ENCODE measurements at places on chromosomes 2 and 18.

DNA sequence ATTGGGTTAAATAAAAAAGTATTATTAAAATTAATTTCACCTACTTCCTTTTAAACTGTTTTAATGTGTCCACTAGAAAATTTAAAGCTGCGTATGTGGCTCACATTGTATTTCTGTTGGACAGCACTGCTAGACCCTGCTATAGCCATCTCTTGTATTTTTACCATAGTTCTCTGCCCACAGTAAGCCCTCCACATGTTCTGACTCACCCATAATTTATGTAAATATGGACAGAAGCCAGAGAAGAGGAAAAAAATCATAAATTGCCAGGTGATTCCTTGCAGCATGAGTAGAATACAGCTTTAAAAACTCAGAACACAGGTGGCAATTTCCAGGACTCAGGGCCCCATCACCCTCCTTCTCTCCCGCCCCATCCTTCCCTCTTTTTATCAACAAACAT lies 142.4 kb upstream of the MEX3C start:
- DNase-seq = no peak

DNA sequence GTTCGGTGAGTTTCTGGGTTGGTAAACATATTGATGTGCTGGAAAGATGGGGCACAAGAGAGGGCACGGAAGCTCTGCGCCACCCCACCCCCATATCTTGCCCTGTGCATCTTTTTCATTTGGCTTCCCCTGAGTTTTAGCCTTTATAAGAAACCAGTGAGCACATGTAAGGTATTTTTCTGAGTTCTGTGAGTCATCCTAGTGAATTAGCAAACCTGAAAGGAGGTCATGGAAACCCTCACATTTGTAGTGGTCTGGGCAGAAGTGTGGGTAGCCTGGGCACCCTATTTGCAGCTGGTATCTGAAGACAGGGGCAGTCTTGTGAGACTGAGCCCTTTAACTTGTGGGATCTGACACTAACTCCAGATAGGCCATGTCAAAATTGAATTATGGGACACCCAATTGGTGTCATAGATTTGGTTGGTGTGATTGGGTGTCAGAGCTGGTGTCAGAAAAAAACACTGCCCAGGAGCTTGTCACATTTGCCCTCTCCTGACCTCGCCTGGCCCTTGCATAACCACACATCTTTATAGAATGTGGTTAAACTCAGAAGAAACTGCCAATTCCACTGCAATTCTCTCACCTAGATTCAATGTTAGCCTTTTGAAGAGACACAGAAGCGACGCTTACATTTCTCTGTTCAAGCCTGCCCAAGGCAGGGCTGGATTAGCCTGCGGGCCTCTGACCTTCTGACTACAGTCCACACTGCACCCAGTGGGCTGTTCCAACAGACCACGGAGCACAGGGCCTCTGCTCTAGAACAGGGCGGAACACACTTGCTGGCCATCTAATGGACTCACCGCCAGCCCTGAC lies 12.0 kb upstream of the GALM start:
- no peak for DNase-seq

- DNase-seq = no peak
Measured at GRCh38 chr18:79366177-79367094, 29.3 kb upstream of the NFATC1 start.

DNA sequence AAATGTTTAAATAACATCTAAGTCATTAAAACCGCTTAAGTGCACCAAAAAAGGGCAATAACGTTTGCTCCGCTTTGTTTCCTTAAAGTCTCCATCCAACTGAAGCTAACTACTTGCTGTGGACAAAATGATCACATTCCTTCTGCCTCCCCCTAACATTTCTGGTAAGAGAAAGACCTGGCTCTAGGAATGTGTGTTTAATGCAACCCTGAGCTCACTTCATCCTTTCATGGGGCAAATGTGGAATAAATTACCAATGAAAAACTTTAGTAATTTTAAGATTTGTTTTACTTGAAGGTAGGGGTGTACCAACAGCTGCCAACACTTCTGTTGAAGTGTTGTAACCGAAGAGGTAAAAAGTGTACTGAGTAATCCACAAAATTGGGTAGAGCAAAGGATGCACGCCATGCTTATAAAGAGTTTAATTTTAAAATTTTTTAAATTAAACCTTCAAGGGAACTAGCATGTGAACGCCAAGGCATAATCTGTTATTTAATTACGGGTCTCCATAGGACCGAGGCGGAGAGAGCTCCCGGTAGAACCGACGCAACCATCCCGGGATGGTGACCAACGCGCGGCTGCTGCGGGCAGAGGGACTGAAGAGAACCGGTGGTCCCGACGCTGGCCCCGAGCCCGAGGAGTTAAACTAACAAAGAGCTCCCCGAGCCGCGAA lies 1.1 kb downstream of the HNRNPLL start:
- no peak for DNase-seq

GRCh38 chr2:210461401-210461800 lies 15.2 kb downstream of the LANCL1 start:
- no peak for DNase-seq

DNA sequence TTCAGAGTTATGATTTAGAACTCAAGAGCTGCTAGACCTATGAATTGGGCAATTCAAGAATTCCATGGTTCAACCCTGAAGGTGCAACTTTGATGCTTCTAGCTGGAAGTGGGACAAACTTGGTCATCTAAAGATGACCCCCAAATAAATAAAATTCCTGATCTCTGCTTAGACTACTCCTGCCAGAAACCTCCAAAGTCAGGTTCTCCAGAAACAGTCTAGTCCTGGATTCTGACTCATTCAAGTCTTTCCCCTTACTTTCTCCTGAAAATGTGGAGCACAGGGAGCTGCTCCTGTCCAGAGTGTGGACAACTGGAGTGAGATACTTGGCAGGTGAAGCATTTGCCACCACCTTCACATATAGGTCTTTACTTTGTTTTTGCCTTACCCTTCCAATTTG lies 557.7 kb upstream of the TNP1 start:
- DNase-seq = no peak

DNA sequence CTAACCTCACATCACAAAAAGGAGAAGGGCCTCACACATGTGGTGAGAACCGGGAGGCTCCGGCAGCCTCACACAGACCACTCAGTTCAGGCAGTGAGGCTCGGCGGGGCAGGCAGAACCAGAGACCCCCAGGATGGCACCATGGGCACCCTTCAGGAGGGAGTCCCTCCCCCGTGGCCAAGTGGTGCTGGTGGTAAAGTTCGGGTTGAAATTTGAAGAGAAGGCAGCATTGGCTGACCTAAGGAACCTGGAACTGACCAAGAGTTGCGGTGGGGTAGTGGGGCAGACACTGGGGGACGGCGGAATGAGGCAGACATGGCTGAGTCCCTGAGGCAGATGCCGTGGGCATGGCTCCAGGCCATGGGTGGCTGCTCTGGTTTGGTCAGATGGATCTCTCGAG lies 239.3 kb upstream of the MYT1L start:
- DNase-seq = no peak

- no peak for DNase-seq
Measured at GRCh38 chr2:238855891-238856580, 8.2 kb downstream of the TWIST2 start.

DNA sequence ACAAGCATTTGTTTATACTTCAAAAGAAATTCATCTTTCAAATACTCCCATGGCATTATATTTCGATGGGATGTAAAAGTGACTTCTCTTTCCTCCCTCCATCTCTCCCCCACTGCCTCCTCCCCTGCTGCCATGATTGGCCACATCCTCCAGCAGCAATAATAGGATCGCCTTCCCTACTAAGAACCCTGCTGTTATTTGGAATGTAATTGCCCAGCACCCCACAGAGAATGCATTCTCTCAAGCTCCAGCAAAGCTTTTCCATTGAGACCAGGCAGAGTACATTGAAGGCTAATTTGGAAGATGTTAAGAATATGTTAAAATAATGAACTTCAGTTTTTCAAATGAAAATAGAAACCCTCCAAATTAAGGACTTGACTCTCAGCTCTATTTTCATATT lies 375.4 kb upstream of the ACVR2A start:
- no peak for DNase-seq

DNA sequence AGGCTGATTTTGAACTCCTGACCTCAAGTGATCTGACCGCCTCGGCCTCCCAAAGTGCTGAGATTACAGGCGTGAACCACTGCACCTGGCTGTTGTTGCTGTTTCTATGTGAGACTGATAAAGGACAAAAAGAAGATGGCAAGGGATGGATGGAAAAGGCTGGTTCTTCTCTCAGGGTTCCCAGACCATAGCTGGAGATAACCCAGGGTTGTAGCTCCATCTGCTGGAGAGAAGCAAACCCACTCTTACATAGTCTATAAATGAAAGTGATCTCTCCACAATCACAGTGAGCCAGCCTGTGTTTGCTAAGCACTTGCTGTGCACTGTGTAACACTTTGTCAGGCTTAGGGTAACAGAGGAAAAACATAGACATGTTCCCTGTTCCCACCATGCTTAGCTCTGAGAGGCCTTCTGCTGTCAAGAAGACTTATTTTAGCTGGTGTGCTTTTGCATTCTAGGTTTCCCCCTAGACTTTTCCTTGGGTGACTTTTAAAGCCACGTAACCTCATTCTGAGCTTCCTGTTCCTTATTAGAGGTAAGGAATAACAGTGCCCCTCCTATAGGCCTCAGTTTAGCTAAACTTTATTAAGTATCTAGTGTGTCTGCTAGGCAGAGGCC lies 49.7 kb downstream of the LIMS1 start:
- peak; percentile 9 for DNase-seq

GRCh38 chr18:57804557-57804956 lies 1.4 kb upstream of the ATP8B1 start:
- no peak for DNase-seq

- DNase-seq = peak; percentile 34
Measured at GRCh38 chr2:162297925-162298552, 20.4 kb downstream of the IFIH1 start.

DNA sequence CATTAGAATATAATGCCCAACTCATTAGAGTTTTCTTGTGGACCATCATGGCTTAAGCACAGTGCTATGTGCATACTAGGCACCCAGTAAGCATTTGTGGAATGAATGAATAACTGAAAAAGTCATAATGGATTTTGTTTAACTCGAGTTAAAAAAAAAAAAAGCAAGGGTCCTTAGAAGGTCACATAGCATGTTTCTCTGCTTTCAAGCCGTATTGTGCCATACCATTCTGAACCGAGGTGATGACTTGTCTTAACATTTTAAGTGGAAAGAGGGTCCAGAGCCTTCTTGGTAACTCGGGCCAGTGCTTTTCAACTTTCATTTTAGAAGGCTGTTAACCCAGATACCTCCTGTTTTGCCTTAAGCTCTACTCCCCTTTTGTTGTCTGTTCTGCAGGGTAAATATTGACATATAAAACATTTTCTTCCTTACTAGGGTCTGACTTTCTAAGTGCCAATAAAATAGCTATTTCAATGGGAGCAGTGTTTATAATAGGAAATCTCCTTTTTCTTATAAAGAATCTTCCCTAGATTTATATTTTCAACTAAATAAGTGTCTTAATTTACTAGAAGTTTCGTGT lies 787 bp upstream of the ADGRF3 start:
- DNase-seq = no peak

- no peak for DNase-seq
Measured at GRCh38 chr2:158463496-158464095, 6.8 kb downstream of the PKP4 start.

Measured in activated CD4-positive, CD25-positive, alpha-beta regulatory T cell (primary cell).